Amniotic stem cell (primary cell): ENCODE measurements at places on chromosomes 5 and 9.

GRCh38 chr5:135433681-135434426, 13.3 kb downstream of the DCANP1 start:
- no peak for DNase-seq

GRCh38 chr9:94175669-94176068, 83.4 kb upstream of the ZNF169 start:
- DNase-seq: no peak

- no peak for DNase-seq
These were observed 65.0 kb upstream of the RAPGEF1 start for GRCh38 chr9:131804826-131805225.

- DNase-seq: no peak
These were observed 2.7 kb downstream of the GPX3 start for GRCh38 chr5:151023047-151023615.

DNA sequence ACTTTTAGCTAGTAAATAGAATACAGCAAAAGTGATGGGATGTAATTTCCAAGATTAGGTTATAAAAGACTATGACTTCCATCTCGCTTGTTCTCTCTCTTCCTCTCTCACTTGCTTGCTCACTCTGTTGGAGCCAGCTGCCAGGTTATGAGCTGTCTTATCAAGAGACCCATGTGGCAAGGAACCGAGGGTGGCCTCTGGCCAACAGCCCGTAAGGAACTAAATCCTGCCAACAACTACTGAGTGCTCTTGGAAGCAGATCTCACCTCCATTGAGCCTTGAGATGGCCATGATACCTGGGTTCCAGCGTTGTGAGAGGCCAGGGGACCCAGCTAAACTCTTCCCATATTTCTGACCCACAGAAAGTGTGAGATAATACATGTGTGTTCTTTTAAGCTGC, 636.1 kb downstream of the ACTL7B start:
- DNase-seq: no peak

DNA sequence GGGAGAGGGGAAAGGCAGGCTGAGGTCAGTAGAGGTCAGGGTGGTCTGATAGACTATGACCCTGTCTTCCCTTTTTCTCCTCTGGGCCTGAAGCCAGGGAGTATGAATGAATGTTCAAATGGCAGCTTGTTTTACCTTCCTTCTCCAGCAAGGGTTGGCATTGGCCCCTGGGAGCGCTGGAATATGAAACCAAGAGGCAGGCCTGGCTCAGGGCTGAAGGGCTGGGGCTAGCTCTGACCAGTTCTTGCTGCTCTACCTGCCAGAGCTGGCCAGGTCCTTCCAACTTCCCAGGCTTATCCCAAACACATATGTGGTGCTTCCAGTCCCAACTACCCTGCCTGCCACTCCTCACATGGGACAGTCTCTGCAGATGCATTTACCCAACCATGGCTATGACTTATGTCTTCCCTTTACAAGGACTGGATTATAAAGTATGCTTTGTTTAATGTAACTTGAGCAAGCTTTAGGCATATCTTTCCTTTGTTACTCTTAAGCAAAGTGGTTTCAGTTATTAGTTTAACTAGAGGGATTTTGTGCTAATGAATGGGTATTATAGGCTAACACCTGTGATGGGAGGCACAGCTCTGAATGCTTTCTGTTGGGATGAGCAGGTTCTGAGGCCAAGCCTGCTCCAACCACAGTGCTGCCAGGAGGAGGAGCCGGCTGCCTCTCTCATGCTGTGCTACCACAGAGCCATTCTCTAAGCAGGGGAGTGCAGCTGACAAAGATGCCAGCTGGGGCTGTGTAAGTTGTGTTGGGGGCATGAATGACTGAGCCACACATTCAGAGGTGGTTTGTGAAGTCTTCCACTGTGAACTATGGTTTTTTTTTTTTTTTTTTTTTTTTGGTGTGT, 6.1 kb downstream of the CCNI2 start:
- no peak for DNase-seq

GRCh38 chr9:117732494-117732893, 28.3 kb downstream of the TLR4 start:
- no peak for DNase-seq

DNA sequence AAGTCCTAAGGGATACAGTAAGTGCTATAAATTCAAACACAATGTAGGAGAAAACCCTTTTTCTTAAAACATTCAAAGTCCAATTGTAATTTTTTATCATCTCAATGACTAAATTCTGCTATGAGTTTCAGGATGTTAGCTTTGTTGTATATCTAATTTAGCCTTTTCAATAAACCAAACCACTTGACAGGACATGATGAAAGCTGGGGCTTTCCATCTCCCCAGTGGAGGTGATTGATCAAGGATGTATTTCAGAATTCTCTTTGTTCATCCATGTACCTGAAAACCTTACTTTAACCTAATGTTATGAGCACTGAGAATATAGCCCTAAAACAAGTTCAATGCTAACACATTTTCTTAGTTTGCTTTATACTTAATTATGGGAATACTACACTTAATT, 639.0 kb upstream of the ITGA1 start:
- DNase-seq: no peak

DNA sequence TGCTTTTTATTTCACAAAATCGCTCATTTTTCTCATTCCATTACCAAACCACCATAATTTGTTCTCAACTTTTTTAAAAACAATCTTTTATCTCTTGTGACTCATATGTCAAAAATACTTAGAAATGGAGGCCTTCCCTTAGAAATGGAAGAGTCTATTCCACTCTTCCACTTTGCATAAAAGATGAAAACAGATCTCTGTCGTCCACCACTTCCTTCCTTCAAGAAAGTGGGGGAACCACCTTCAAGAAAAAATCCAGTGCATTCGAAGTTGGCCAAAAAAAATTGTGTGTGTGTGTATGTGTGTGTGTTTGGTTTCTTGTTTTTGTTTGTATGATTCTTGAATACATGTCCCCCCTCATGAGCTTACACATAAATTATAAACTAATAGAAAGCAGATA, 628.8 kb upstream of the DMAC1 start:
- DNase-seq: no peak

GRCh38 chr5:37889612-37890317, 49.9 kb upstream of the GDNF start:
- no peak for DNase-seq

- no peak for DNase-seq
These were observed 156.0 kb downstream of the MACROH2A1 start for GRCh38 chr5:135242866-135243555.

GRCh38 chr5:168807287-168807686, 228.1 kb upstream of the PANK3 start:
- no peak for DNase-seq

GRCh38 chr5:178769617-178770260, 39.3 kb upstream of the ZNF354A start:
- no peak for DNase-seq

DNA sequence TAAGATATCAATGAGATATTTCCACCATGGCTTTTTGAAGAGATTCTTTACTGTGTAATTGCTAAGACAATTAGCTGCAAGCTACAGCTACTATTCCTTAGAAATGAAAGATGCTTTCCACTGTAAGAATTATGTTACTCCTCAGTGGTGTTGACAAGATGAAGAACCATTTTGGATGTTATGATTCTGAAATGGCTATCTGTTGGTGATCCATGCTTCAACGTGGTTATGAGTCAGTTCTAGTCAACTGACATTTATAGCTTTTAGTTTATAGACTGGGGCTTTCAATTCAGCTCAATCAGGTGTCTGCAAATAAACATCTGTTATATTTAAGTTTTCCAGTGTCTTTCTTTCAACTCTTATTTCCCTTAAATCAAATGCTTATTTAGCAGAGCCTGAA, 93.7 kb downstream of the SGCD start:
- no peak for DNase-seq

DNA sequence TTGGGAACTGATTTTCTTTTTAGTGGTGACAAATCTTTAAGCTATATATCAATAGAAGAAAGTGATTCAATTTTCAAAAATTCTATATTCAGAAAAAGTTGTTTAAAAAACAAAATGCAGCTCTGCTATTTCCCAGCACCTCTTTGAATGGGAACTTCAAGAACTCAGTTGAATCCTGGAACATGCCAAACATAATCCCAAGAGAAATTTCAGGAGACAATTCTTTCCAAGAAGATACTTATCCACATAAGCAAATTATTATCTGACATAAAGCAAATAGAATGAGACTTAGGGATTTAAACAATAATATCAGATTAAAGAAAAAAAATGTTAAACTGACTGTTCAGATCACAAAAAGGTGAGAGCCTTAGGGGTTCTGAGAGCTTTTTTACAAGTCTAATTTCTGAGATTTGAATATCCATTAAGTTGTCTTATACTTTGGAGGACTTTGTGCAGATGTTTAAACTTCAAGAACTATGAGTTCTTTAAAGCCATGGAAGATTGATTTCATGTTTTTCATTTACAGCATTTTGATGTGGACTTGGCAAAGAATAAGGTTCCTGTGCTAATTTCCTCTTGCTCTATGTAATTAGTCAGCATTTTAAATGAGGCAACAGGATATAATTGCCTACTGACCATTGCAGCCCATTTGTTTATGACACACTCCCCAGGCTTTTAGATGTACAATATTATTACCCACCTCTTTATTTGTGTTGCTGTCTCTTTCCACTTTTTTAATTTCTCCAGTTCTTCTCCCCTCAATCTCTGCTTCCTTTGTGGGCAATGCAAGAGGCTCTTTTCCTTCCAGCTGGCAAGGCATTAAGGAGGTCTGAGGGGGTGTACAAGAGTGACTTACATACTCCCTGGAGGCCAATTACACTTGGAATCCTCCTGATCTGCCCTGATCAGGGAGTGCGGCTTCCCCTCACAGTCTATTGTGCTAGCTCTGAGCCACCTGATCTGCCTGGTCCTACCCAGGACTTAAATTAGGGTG, 419.1 kb downstream of the NR2F1-AS1 start:
- no peak for DNase-seq

DNA sequence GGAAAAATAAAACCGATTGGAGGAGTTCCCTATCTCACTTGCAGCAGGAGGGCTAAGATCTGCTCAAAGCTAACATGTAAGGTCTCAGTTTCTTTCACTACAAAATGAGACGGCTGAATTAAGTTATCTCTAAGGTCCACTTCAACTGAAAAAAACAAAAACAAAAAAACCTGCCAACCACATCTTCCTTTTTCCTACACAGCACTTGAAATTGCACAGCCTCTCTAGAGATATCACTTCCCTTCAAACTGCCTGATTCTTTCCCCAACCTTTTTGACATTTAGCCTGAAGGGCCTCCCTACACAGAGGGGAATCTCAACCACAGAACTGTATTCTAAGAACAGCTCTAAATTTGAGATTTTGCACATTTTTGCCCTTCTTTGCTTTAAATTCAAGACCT, 227.9 kb upstream of the TARS1 start:
- DNase-seq: no peak

DNA sequence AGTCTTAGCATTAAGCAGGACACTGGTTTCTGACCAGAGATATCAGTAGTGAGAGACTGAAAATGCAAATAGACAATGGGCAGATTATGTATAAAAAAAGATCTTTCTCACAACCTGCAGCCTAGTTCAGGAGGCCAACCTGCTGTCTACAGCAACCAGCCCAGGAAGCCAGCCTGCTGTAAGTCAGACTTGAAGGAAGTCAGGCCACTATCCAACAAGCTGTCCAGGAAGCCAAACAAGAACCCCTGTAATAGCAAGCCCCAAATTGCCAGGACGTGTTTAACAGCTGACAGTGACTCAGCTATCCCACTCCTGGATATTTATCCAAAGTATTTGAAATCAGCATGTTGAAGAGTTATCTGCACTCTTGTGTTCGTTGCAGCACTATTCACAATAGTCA, 121.8 kb upstream of the SPIN1 start:
- no peak for DNase-seq

DNA sequence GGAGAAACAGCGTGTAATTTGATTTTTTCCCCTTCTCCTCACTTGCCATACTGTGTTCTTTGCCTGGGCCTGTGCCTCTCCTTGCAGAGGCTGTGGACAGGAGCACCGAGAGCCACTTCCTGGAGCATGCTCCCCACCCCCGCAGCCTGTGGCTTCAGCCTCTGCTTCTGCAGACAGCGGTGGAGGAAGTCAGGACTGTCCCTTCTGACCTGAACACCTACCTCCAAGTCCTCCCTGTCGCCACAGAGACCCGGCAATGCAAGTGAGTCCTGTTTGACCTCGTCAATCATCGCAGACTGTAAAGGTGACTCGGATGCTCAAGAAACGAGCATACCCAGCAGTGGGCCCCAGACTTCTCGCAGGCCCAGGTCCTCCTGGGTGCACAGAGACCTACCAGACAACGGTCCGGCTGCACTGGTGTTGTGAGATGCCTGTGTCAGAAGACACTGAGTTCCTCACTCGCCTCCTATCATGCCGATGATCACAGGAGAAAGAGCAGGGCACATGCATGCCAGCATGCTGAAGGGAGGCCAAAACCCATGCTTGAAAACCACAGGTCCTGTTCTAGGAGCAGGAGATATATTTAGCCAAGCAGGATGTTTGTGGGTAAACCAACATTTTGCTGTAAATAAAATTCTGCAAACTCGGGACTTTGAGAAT, 198.8 kb downstream of the AUH start:
- no peak for DNase-seq

DNA sequence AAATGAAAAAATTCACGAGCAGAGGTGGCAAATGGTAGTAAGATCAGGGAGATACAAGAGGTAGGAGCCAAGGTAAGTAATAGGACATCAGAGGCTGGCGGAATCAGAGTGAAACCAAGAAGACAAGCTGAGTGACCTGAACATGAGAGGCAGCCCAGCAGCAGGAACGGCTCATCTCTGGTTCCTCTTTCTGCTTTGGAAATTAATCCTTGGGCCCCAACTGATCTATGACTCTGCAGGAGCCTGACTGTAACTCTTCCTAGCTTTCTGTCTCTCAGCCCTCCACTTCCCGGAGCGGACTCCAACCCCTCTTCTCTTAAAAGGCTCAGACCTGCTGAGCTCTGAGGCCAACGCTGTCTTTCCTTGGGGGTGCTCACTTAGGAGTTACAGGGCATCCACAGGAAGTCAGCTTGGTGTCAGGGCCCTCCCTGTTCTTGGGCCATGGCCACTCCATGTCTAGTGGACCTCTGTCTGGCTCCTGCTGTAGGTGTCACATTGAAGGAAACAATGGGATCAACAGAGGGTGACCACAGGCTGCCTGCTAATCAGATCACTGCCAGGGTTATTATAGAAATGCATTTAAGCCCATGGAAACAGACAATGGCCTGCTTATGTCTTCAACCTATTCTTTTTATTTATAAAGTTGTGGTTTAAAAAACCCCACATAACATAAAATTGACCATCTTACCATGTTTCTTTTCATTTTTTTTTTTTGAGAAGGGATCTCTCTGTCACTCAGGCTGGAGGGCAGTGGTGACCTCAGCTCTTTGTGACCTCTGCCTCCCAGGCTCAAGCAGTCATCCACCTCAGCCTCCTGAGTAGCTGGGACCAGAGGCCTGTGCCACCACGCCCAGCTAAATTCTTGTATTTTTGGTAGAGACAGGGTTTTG, 22.5 kb upstream of the SHB start:
- DNase-seq: no peak

DNA sequence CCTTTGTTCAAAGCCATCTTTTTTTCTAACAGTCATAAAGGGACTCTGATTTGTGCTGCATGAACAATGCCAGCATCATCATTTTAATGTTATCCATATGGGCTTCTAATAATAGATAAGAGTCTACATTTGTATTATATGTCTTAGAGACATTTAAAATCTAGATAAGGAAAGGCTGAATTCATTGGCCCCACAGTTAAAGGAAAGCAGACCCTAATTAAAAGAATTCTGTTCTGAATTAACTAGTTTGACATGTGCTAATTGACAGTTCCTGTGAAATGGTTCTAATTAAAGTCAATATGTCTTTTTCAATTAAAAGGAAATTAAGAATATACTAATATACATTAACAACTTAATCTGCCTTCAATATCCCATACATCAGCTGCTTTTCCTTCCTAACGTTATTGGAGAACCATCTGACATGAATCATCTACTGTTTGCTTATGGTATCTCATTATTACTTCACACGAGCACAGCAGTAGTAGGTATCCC, 104.7 kb downstream of the NR2F1-AS1 start:
- no peak for DNase-seq
